ENCODE measurements at places on chromosomes 7 and 10.

DNA sequence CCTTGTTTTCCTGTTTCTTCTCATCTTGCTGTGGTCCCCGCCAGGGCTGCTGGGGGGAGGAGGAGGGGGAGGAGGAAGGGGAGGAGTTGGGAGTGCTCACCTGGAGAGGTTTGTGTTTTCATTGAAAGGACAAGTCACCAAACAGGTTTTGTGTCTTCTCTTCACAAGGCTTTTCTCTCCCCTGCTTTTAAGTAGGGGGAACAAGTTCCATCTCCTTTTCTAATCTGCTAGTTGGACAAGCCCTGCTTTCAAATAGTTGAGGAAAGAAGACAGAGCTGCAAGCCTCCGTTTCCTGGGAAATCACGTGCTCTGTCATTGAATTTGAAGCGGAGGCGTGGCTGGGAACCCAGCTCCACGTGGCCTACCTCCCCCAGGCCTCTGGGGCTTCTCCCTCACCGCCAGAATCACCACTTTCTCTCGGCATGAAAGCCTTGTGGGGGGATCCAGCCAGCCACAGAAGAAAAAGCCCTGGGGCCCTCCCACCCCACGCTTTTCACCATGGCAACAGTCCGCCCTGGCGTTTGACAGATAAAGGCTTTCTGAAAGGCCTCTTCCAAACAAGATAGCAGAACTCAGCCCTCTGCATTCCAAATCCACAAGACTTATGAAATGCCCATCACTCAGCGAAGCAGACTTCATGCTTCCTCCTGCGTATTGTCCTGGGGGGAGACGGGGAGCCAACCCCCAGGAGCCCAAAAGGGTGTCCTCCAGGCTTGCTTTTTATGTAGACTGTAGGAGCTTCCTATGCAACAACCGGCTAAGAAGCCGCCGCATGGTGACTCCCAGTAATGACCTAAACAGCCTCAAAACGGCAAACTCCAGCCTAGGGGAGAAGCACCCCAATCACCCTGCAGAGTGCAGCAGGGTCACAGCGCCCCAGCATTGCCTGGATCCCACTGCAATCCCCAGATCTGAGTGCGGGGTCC is 51.7 kb downstream of the PROSER2 start:
- DNase-seq, result peak; percentile 91

DNA sequence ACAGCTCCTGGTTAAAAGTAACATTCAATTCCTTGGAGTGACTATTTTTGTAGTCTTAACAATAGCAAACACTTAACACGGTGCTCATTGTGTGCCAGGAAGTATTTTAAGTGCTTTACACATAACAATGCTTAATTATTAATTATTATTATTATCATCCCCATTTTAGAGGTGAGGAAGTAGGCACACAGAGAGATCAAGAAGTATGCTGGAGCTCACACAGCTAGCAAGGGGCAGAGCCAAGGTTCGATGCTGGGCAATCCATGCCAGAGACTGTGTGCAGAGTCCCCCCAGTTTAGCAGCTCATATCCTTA is 48.2 kb upstream of the SMNDC1 start:
- no peak for DNase-seq

DNA sequence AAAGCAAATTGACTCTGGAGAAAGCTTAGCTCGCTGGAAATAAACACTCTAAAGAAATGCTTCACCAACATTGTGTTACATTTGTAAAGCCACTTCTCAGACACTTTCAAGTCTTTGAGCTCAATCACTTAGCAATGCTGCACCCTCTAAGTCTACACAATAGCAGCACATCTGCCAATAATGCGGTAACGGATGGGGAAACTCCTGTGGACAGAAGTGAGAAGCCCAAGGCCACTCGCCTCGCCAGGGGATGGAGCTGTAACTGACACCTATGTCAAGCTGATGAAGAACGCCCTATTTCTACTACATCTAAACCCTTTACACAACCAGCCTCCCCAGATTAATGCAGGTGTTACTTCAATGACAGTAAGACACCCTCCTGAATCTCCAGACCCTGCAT is 167.7 kb downstream of the SFMBT2 start:
- DNase-seq, result no peak

DNA sequence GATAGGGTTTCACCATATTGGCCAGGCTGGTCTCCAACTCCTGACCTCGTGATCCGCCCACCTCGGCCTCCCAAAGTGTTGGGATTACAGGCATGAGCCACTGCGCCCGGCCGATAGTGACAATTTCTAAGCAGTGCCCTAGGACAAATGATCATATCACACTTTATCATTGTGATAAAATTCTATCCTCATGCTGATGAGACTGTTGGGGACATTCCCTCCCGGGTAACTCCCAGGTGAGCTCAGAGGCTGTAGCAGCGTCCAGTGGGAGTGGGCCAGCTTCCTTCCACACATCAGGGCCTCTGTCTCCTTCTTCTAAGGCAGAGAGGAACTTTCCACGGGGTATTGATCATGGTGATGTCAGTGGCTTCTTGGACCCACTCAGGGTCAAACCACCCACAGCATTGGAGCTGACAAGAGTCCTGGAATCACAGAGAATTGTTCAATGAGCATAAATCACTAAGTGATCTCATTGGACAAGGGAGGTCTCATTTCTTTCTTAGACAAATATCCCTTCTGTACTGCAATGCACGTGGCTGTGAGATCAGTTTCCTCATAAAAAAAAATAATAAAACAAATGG is 256.1 kb downstream of the KLF6 start:
- DNase-seq, result no peak

DNA sequence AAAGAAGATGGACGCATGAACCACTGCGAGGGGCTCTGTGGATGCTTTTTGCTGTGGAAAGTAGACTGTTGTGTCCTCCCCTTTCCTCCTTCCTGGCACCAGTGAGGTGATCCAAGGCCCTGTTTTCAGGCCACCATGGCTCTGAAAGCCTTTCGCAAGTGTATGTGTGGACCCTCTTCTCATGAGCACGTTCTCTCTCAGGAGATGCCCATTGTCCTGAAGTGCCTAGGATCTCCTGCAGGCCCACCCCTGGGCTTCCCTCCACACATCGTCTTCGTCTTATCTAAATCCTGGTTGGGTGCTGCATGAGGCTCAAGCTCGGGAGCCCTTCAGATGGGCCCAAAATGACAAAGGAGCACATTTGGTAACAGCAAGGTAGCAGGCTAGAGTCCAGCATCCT is 188.2 kb downstream of the PTPN20 start:
- DNase-seq, result no peak

DNA sequence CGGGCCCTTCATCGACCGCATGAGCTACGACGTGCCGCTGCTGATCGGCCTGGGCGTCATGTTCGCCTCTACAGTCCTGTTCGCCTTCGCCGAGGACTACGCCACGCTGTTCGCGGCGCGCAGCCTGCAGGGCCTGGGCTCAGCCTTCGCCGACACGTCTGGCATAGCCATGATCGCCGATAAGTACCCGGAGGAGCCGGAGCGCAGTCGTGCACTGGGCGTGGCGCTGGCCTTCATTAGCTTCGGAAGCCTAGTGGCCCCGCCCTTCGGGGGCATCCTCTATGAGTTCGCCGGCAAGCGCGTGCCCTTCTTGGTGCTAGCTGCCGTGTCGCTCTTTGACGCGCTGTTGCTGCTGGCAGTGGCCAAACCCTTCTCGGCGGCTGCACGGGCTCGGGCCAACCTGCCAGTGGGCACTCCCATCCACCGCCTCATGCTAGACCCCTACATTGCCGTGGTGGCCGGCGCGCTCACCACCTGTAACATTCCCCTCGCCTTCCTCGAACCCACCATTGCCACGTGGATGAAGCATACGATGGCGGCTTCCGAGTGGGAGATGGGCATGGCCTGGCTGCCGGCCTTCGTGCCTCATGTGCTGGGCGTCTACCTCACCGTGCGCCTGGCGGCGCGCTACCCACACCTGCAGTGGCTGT is 1.2 kb downstream of the SLC18A3 start:
- peak; percentile 63 for DNase-seq

DNA sequence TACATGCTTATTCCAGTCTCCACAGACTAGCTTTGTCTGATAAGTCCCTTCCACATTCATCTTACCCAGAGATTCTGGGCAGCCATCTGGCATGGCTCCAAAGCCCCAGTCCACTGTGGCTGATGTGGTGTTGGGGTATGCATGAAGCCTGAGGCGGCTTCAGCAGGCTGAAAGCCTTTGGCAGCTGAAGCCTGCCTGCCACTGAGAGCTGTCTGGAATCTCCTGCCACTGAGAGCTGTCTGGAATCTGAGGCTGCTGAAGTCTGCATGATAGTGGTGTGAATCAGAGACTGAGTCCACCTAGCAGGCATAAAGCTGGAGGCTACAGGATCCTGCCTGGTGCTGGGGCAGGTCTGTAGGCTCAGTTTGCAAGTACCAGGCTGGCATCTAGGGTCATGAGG is 87.1 kb downstream of the DYNC1I1 start:
- DNase-seq, result no peak

GRCh38 chr10:88932539-88933256 is 19.9 kb downstream of the ACTA2 start:
- DNase-seq, result peak; percentile 67

GRCh38 chr10:130141878-130142277 is 5.7 kb downstream of the GLRX3 start:
- DNase-seq, result no peak

DNA sequence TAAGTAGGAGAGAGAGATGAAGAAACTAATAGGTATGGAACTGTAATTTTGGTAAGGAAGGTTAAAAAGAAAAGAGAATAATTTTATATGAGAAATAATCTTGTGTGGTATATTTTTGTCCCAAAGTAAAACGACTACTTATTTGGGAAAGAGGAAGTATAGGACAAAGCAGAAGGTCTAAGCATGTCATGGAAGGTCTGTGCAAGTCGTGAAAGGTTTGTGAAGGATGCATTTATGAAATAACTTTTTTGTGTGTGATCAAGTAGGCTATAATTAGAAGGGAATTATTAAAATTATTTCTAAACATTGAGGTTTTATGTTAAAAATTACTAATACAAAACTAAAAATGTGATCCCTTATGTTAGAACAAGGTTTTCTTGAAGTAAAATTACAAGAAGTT is 63.3 kb downstream of the ZNF783 start:
- no peak for DNase-seq

DNA sequence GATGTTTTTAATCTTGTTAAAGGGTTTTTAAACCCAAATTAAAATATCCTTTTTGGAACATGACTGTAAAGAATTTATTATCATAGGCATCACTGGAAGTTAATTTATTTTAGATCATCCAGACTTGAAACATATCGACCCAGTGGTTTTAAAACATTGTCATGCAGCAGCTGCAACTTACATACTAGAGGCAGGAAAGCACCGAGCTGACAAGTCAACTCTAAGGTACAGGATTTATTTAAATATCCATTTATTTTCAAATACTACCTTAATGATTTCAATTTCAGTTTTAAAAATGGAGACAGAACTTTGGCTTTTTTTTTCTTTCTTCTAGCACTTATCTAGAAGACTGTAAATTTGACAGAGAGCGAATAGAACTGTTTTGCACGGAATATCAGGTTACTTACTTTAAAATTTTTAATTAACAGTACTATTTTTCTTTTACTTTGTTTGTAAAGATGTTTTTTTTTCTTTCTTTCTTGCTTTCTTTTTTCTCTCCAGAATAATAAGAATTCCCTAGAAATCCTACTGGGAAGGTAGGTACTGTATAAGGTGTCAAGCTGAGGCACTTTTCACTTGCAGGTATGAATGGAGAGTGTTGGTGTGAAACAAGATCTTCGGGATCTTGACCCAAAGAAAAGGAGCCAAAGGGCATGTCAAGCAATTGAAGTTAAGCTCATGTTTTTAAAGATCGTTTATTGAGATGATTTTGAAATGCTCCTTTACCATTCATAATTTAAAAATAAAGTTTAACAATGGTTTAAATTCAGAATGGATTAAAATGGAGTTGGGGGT is 1.8 kb downstream of the COMMD3 start:
- no peak for DNase-seq

DNA sequence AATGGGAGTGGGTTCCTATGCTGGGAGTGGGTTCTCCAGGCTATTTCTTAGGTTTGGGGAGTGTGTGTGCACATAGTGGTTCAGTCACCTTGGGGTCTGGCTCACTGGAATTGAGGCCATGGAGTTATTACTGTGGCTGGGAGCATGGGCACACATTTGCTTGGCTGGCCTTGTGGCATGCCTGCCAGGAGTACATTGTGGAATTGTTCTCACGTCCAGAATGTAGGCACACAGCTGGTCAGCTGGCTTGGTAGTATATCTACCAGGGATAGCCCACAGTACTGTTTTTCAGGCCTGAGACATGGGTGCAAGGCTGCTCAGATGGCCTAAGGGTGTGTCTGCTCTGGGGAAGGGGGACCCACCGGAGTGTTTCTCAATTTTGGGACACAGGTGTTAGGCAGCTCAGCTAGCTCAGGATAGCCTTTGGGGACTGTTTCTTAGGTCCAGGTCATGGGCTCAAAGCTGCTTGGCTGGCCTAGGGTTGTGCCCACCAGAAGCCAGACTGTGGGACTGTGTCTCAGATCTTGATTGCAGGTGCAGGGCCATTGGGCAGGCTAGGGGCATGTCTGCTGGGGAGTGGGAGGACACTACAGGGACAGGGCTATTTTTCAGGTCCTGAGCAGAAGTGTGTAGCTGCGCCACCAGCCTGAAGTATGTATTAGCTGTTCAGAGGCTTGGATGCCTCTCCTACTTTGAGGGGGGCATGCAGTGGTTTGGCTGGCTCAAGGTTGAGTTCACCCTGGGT is 50.6 kb downstream of the TMEM168 start:
- no peak for DNase-seq

DNA sequence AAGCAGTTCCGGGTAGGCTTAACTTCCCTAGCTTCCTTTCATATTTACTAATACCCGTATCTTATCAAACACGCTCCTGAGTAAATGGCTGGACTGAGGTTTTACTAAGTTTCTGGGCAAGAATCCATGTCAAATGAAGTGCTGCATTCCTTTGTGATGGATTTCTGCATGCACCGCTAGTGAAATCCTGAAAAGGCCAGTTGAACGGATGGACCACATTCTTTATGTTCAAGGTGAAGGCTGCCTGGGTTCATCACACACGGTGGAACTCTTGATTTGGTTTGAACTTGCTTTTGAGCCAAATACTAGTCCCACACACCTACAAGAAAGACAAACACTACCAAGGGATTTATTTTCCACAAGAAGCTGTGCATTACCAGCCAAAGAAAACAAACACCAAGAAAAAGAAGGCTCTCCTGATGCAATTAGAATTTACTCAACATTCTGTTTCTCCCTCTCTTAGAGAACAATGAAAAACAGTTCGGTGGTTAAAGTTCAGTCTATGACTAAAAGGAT is 255.0 kb upstream of the SEMA3C start:
- no peak for DNase-seq

Measured in ecto neural progenitor cell (in vitro differentiated cells).